ENCODE measurements at places on chromosomes 2 and 18.

DNA sequence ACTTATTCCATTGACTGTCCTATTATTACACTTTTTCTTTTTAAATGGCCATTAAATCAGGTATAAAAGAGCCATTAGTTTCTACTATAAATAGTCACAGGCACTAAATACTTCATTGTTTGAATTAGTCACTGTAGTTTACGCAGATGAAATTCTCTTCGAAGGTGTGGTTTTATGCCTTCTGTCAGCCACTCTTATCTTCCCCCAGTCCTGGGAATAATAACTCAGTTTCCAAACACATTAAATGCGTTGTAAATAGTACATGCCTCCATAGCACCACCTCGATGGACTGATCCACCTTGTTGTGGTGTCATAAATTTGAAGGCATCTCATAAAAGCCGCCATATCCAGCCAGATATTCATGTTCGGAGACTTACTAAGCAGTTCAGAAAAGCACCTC lies 72.1 kb upstream of the PARD3B start:
- H3K36me3 ChIP-seq = no peaks in the 10 kb centered on the region
- H3K27ac ChIP-seq = no peak overlapping the region
- no peaks in the 10 kb centered on the region for H3K27me3 ChIP-seq
- H3K4me3 ChIP-seq = no peak overlapping the region
- H3K4me1 ChIP-seq = no peaks in the 10 kb centered on the region

DNA sequence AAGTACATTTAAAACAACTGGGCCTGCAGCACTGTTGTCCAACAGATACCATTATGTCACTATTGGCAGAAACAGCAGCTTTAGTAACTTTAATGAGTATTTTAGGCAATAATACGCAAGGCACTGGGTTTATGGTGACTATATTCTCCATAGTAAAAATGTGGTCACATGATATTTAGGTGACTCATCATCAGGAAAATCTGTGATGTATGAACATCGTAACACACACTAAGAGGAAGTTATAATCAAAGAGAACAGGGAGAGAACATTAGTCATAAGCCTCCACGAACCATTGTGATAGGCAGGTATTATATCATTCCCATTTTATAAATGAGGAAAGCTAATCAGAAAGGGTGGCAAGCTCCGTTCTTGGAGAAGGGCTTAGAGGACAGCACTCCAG lies 36.9 kb downstream of the RAPH1 start:
- H3K4me3 ChIP-seq = no peak overlapping the region
- H3K36me3 ChIP-seq = peaks cover 7% of the 10 kb centered on the region
- H3K27me3 ChIP-seq = no peaks in the 10 kb centered on the region
- peaks cover 38% of the 10 kb centered on the region for H3K4me1 ChIP-seq

DNA sequence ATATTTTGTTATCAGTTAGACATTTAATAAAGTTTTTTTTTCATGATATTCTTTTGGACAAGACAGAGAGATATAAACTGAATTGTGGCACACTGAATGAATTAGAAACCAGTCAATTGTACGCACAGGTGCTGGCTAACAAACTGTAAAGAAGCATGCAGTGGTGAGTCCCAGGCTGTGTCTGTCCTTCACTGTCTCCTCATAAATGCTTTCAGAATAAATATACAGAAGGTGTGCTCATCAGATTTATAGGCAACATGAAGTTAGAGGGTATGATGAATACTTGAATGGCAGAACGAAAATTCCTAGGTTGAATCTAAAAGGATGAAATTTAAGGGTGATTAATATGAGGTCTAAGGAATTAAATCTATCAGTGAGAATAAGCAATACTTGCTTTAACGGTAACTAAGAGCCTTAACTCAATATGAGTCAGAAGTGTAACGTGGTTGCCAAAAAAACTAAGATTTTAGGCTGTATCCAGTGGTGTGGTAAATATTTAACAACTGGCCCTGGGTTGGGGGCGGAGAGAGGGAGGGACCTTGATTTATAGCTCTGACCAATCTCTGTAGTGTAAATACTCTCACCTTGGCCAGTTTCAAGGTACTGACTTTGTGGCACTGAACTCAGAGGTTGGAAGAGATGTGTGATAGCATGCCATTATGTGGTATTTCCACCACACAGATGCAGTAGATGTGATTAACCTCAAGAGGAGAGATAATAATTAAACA lies 41.9 kb upstream of the AAK1 start:
- H3K27me3 ChIP-seq = no peaks in the 10 kb centered on the region
- H3K4me3 ChIP-seq = no peak overlapping the region
- H3K4me1 ChIP-seq = peaks cover 18% of the 10 kb centered on the region

DNA sequence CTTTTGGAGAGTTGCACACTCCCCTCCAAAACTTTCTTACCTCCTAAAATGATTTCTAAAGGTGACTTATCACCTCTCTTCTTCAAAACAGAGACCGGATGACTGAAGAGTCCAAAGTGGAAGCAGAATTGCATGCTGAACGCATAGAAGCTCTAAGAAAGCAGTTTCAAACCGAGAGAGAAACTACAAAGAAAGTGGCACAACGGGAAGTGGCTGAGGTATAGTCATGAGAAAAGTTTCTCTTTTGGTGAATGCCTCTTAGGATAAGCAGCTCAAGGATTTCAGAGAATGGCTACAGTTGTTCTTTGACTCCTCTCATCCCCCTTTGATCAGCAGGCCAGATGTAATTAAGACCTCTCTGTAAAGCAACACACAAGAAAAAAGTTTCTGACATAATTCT lies 73.6 kb downstream of the GTF3C3 start:
- DNase-seq = no peak
- no peaks in the 10 kb centered on the region for H3K4me1 ChIP-seq
- no peaks in the 10 kb centered on the region for H3K36me3 ChIP-seq
- no peak overlapping the region for H3K4me3 ChIP-seq
